Activated naive CD4-positive, alpha-beta T cell treated with anti-CD3 and anti-CD28 coated beads, Interleukin-2, amount 50 U/mL, for 72 hours (primary cell): ENCODE measurements at places on chromosomes 12 and 14. TPM values are rescaled to one million over a fixed set of nuclear protein-coding genes. Genes with fewer than 3 reads are reported as not detected.

The FBXW8 gene
- total RNA-seq, result 3.1 TPM

The NTS gene
- total RNA-seq, result not detected

The TRIM9 gene
- 3.1 TPM for total RNA-seq

The TBC1D30 gene
- 0.27 TPM for total RNA-seq

The RNASE1 gene
- total RNA-seq, result not detected

The SERPINA12 gene
- not detected for total RNA-seq

The LGALS3 gene
- 1.6 TPM for total RNA-seq

The KLRF1 gene
- total RNA-seq, result 0.45 TPM

The PNP gene
- 241 TPM for total RNA-seq

The SLC4A8 gene
- total RNA-seq, result 2.4 TPM

The PDZRN4 gene
- total RNA-seq, result not detected

The LMNTD1 gene
- not detected for total RNA-seq

The ACSS3 gene
- total RNA-seq, result not detected
